ENCODE measurements at places on chromosomes 12 and 14. TPM values are rescaled to one million over a fixed set of nuclear protein-coding genes. Genes with fewer than 3 reads are reported as not detected.

DNA sequence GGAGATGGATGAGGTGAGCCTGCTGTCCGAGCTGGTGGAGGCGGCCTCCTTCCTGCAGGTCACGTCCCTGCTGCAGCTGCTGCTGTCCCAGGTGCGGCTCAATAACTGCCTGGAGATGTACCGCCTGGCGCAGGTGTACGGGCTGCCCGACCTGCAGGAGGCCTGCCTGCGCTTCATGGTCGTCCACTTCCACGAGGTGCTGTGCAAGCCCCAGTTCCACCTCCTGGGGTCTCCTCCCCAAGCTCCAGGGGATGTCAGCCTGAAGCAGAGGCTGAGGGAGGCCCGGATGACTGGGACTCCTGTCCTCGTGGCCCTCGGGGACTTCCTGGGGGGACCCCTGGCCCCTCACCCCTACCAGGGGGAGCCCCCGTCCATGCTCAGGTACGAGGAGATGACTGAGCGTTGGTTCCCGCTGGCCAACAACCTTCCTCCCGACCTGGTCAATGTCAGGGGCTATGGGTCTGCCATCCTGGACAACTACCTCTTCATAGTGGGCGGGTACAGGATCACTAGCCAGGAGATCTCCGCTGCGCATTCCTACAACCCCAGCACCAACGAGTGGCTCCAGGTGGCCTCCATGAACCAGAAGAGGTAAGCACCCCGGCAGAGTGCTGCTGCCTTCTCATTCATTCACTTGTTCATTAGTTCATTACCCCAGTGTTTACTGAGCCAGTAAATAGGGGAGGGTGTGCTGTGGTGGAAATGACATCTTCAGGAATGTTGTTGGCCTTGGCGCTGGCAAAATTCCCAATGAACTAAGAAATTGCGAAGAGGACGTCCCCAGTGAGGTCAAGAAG lies 774 bp upstream of the MANSC4 start:
- DNase-seq, result peak; percentile 70

TTC8 gene
- total RNA-seq, result 36.5 TPM

DNA sequence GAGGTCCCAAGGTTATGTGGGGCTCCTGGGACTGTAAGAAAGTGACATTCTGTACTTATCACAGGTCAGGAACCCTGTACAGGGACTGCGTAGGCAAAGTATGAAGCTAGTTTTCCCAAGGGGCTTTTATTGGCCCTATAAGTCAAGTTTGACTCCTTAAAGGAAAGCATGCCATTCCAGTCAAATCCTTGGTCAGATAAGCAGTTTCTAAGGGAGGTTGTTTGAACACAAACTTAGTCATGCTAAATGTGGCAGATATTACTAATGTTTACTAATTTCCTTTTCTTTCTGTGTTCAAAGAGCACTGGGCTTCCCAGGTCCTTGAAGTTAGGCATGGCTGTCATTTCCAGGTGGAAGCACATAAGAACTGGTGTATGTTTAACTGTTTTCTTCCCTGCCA lies 472.4 kb downstream of the ATP23 start:
- DNase-seq, result peak; percentile 50

DNA sequence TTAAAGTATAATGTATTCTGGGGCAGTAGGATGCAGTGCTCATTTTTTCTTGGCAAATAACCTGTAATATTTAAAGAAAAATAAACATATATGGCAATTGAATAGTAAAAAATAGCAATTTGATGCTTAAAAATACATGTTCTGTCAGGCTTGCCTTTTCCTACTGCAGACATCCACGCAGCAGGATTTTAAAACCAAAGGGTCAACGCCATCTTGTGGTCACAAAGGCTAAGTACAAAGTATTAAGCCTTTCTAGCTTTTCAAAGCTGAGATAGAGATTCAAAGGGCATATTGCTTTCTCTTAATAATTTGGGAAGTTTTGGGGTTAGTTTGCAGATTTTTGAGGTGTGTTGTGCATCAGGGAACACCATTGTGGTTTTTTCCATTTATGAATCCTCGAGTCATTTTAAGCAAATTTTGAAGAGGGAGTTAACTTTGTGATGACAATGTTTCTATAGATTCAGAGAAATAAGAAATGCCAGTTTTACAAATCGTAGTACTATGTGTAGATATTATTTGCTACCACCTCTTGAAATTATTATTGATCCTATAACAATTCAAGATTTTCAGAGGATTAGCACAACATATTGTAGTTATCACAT lies 4.7 kb upstream of the CCER1 start:
- peak; percentile 72 for DNase-seq

- DNase-seq, result no peak
These were observed 650 bp upstream of the PTGER2 start for GRCh38 chr14:52313462-52313861.

DLK1 gene
- not detected for total RNA-seq

OR4Q3 gene
- not detected for total RNA-seq

GRCh38 chr12:24993793-24994192 lies 44.9 kb upstream of the BCAT1 start:
- peak; percentile 18 for DNase-seq

DNA sequence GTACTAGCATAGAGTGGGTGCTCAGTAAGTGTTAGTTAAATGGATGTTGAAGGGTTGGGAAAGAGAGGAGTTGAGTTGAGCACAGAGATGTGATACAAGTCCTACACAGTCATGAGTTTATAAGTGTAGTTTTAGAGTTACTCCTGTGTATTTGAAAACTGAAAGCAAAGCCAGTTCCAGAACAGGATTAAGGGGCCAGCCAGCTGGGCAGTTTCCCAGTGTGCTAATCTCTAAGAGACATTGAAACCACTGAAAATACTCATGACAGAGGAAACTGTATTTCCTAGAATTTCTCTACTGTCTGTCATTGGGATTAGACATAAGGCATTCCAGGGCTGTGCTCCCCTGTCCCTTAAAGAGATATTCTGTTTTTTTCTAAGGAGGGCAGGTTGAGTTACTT lies 101.0 kb downstream of the DERA start:
- peak; percentile 56 for DNase-seq

GRCh38 chr12:6275928-6276887 lies 34.3 kb upstream of the PLEKHG6 start:
- peak; percentile 56 for DNase-seq

CAPZA3 gene
- total RNA-seq, result not detected

DNA sequence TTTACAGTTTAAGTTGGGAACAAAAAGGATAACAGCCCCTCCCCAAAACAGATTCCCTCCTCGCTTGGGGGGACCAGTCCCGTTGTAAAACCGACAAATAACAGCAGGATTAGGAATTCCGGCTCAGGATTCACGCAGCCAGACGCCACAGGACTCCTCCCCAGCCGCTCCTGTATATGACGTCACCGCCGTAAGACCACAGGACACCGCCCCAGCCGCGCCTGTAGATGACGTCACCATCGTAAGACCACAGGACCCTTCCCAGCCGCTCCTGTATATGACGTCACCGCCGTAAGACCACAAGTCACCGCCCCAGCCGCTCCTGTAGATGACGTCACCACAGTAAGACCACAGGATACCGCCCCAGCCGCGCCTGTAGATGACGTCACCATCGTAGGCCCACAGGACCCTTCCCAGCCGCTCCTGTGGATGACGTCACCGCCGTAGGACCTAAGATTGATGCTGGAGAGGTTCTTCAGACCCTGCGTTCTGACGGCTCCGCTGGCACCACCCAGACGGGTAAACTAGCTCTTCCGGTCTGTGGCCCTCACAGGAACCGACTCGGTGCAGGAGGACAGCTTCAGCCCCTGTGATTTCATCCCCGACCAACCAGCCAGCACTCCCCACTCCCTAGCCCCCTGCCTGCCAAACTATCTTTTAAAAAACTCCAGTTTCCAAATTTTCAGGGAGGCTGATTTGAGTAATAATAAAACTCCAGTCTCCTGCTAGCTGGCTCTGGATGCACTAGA lies 43.9 kb upstream of the FBRSL1 start:
- DNase-seq, result no peak

- DNase-seq, result no peak
These were observed 235.0 kb downstream of the CRADD start for GRCh38 chr12:93912086-93912733.

DNA sequence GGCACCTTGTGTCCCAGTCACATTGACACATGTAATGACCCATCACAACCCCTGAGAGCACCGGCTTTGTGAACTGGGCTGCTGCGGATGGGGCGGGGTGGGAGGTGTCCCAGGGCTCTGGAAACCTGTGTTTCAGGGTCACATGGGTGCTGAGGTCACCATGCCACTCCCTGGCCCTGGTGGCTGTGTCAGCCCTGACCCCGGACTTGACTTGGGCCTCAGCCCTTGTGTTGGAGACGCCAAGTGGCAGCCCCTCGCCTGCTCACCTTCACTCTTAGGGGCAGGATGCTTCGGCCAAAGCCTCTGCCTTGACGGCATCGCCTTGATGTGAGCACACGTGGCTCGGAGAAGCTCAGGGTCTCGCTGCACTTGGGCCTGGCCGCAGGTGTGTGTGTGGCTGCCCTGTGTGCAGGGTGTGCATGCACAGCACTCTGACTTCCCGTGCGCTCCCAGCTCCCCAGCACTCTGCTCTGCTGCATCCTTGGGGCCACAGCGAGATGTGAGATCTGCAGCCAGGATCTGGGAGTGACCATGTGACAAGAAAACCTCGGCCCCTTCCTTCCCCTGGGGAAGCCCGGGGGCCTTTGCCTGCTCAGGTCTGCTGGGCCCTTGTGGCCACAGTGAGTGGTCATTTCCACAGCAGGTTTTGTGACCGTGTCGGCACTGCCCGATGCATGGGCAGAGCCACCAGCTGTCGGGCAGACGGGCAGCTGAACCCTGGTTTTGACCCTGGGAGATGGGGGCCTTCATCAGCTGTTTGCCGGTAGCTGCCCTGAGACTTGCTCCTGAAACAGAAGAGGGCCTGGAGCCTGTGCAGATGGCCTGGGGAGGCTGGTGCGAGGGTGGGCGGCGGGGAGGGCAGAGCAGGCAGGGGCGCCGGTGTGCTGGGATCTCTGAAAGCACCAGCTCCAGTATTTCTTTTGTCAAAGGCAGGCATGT lies 167.4 kb downstream of the KIF26A start:
- peak; percentile 77 for DNase-seq

RPL10L gene
- total RNA-seq, result not detected

DNA sequence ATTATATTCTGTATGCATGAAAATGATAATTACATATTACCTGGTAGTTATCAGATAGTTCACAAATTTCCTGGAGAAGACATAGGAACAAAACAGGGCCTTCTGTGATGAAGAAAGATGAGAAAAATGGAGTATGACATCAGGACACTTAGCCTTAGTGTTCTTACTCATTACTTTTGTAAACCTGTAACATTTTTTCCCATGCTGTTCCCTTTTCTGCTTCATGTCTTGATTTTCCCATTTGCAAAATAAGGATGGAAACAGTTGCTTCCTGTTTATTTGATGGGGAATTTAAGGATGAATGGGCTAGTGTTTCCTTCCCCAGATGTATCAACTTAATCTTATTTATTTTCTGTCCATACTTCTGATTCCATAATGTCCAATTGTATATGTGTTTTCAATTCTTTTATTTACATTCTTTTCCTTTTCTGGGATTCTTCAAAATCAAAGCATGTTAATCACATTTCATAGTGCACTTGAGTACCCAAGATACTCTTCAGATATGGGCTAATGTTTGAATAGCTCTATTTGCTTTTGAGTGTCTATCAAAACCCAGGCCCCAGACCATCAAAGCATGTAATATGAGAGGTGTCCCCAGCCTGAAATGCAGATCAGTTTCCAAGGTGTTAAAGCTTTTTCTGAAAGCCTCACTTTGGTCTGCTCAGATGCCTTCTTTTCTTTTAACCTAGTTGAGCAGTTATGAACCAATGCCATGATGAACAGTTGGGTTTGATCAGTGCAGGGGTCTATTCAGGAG lies 260.5 kb downstream of the RAD51B start:
- DNase-seq, result no peak

DNA sequence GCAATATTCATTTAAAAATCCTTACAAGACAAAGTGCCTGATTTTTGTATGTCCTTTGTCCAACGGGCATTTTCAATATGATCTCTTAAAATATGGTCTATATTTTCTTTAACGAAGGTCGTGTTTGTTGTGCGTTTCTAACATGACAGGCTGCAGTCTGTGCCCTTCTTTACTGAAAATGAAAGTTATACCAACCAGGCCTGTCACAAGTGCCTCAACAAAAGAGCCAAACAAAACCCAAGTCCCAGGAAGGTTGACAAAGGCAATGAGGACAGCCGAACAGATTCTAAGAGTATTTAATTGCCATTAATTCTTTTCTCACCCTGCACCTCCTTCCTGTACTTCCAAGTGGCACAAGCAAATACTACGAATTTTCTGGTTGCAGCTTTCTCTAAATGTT lies 13.9 kb downstream of the PAX9 start:
- DNase-seq, result no peak

DNA sequence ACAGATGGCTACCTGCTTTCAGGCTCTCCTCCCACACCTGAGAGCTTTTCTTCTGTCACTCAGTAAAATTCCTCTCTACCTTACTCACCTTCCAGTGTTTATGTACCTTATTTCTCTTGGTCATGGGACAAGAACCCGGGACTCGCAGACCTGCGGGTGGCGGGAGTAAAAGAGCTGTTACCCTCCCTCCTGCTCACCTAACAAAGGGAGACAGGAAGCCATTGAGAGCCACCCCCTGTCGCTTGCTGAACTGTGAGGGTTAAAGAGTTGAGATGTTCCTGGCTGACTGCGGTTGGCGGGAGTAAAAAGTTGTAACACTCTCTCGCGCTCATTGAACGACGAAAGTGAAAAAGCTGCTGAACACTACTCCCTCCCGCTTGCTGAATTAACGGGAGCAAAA lies 1935.1 kb upstream of the FLRT2 start:
- no peak for DNase-seq

GRCh38 chr12:87596636-87597035 lies 432.6 kb downstream of the C12orf50 start:
- no peak for DNase-seq

LTBP2 gene
- 493 TPM for total RNA-seq

- no peak for DNase-seq
These were observed 55.5 kb upstream of the SRSF5 start for GRCh38 chr14:69711477-69711876.

GRCh38 chr12:104720339-104721038 lies 237.6 kb downstream of the SLC41A2 start:
- DNase-seq, result no peak

DNA sequence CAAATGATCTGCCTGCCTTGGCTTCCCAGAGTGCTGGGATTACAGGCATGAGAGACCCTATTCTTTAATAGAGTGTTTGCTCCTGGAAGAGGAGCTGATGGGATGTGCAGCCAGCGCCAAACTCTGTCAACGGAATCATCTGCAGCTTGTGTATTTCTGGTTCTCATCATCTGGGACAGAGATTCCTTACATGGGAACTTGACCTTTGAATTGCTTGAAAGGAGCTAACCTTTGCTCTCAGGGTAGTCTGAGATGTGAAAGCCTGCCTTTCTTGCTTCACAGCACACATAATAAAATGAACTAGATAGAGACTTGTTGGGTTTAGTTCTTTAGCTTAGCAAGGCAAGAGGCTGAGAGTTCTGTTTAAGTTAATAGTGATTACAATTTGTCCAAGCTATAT lies 120.0 kb downstream of the OTOGL start:
- no peak for DNase-seq

DNA sequence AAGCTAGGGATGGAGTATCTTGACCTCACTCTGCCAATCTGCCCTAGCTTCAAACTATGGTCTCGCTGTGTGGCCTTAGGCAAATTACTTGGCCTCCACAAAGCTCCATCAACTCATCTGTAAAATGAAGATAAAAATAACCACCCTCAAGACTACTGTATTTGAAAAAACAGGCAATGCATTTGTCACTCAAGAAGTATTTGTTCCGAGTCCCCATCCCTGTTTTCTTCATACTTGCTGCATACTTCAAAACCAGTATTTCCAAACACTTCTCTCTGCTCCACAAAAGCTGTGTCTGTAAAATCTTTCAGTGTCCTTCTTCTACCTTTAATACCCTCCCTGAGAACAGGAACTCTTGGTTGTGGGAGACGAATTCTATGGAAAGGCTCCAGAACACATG lies 47.9 kb downstream of the GTF2A1 start:
- no peak for DNase-seq

Measured in osteoblast (primary cell).